Aorta (tissue), 5 donors: ENCODE measurements at places on chromosomes 1 and 21. TPM values are rescaled to one million over a fixed set of nuclear protein-coding genes. Genes with fewer than 3 reads are reported as not detected.

DNA sequence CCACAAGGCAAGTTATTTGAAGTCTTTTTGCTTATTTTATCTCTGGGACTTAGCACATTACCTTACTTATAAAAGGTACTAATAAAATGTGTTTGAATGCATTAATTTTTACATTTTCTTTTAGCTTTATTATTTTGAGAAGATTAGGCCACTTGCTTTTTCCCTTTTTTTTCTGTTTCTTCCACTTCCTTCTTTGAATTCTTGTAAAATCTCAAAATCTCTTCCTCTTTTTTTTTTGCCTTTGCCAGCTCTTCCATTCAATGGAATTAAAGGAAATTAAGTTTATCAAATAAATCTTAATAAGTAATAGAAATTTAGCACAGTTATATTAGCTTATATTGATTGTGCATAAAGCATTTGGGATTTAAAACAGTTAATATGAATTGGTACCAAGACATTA lies 260.9 kb downstream of the SRGAP2C start:
- no peak for DNase-seq

DNA sequence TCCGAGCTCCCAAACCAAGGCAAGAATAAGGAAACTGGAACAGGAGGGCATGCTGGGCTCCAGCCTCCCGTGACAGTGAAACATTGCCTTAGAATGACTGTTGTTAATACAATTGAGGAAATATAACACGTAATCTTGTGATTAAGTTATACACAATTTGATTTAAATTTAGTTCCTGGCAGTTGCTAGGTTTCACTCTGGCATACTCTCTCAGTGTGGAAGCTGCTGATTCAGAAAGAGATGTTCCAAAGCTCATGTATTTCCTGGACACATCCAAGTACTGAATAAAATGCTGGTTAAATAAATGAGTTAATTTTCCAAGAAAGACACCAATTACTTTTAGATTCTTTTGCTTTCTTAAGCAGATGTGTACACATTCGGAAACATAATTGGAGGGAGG lies 176.1 kb downstream of the GRIK1 start:
- DNase-seq = no peak

DNA sequence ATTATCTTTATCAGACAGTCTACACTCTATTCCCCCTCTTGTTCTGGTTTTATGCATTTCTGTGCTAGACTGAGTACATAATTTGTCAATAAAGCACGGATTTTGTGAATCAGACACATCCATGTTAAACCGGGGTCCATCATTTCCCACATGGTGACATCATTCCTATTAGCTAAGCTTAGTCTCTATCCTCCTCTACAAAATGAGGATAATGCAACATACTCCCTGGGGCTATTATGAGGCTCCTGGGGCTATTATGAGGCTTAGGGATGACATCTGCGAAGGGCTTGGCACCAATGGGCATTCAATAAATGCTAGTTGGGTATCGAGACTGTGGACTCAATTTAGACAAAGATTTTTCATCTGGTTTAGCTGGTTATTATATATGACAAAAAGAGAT lies 25.1 kb upstream of the APP start:
- DNase-seq = no peak

DNA sequence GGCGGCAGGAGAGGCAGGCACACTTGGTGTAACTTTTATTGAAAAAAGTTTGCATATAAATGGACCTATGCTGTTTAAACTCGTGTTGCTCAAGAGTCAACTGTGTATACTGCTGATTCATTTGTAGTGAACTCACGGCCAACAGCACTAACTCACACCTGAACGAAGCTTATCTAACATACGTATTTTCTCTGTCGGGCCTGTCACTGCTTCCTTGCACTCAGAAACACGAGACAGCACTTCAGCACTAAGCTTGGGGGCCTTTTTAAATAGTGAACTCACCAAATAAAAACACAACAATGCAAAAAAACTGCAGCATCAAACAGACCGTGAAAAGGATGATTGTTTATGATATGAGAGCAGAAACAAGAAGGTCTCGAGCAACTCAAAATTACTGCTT lies 58.9 kb upstream of the NEK2 start:
- no peak for DNase-seq

GRCh38 chr1:224624432-224624831 lies 8.3 kb downstream of the CNIH3 start:
- no peak for DNase-seq

DNA sequence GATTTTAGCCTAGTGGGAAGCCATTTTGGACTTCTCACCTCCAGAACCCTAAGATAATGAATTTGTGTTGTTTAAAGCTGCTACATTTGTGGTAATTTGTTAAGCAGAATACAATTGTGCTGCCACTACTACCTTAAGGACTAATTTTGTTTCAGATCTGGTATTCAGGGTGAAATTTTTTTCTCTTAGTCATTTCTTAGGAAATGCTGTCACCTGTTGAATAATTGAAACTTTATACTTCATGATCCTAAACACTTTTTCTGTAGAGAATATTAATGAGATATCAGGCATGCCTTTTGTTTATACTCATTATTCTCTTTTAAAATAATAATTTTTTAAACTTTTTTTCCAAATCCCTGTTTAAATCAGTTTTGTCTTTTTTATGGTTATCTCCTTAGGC lies 246.8 kb downstream of the TGFB2 start:
- DNase-seq = no peak

- DNase-seq = no peak
Observed at GRCh38 chr21:41877901-41878830, 978 bp downstream of the PRDM15 start.

The RHBDL2 gene
- not detected for polyA plus RNA-seq

The PKP1 gene
- 0.08 TPM for polyA plus RNA-seq

The PCP4 gene
- not detected for polyA plus RNA-seq

The ADGRL2 gene
- polyA plus RNA-seq = 20.6 TPM
